ENCODE measurements at places on chromosomes 2 and 18.

- no peak for DNase-seq
Observed at GRCh38 chr2:88753833-88754584, 62.5 kb downstream of the RPIA start.

- no peak for DNase-seq
Observed at GRCh38 chr2:63858291-63858690, 16.6 kb downstream of the UGP2 start.

DNA sequence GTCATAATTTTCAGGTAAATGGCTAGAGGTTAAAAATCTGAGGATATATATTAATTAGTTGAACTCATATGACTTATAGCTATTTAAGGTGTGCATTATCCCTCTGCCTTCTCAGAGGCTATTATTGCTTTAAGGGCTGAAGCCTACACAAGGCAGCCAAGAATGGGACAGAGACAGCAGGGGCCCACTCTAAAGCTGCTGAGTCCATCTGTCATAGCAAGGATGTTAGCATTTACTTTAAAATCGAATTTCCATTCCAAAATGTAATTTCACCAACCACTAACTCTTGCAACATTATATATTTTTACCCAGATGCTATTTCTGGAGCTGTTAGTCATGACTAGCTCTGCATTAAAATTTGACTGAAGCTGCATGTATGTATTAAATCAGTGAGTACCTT, 236.3 kb upstream of the FSIP2 start:
- DNase-seq = no peak

DNA sequence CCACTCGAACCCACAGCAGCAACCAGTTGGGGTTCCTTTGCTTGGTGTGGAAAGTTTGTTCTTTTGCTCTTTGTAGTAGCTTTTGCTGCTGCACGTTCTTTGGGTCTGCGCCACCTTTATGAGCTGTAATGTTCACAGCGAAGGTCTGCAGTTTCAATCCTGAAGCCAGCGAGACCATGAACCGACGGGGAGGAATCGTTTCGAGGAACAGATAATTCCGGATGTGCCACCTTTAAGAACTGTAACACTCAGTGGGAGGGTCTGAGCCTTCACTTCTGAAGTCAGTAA, 14.3 kb downstream of the GPR17 start:
- no peak for DNase-seq

DNA sequence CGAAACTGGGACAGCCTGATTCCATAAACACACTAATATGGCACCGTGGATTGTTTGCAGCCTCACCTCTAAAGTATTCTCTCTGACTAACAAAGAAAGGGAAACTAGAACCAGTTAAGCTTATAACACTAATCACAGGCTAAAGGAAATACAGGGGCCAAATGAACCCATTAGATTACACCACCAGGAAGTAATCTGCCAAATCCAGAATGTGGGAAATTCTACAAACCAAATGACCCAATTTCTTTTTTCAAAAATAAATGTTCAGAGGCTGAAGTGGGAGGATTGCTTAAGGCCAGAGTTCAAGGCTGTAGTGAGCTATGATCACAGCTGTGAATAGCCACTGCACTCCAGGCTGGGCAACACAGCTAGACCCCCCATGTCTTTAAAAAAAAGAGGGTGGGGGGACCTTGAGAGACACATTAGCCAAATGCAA, 1.5 kb upstream of the MPPE1 start:
- no peak for DNase-seq

DNA sequence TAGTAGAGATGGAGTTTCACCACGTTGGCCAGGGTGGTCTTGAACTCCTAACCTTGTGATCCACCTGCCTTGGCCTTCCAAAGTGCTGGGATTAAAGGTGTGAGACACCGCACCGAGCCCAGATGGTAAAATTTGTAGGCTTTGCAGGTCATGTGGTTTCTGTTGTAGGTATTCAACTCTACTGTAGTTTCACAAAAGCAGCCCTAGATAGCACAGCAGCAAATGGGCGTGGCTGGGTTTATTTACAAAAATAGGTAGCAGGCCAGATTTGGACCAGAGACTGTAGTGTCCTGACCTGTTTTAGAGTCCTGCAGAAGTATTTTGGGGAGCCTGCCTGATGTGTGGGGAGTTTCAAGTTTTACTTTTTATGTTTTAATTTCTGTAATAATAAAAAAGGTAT, 84.1 kb upstream of the RASGRP3 start:
- DNase-seq = no peak

DNA sequence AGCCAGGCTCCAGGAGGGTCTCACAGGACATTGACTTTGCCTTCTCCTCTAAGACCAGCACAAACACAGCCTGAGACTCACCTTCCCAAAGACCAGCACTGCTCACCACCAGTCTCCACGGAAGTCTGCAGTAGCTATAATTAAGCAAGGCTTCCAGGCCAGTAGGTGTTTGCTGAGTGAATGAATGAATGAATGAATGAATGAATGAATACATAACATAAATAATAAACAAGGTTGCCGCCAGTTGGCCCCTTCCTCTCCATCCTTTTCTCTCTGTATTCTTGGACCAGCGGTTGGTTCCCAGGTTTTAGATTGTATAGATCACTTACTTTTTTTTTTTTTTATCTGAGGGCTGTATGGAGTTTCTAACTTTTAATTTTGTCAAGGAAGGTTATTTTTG, 222.4 kb upstream of the ID2 start:
- no peak for DNase-seq

DNA sequence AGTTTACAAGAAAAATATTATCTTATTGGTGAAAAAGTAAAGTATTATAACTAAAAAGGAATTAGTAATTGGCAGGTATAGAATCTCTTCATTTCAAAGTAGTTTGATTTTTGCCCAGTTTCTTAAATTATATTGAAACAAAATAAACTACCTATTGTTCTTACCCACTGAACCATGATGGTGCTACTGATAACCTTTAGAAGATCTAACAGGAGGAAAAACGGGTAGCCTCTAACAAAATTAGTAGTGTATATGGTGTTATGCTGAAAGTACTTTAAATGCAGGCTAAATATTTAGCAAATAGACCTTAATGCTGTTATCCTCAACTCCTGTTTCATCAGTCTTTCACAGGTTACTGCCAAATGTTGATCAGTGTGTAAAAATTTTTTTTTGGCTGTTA, 19.1 kb downstream of the MRPS9 start:
- DNase-seq = no peak

DNA sequence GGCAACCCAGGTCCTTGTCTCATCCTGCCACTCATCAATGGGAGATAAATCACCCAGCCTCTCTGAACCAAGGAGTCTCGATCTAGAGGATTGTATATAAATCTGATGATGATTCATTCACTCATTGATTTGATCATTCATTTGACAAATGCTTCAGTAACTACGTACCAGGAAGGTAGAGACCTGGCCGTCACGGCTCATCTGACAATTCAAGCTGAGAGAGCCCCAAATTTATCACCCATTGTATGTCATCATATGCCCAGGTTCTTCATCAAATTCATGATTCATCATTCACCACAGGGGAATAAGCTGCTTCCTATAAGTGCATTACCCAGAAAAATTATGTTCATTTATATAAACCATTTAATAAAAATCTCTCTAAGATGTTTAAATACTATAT, 116.9 kb downstream of the FAM161A start:
- no peak for DNase-seq

GRCh38 chr2:117555965-117556364, 258.5 kb upstream of the DDX18 start:
- no peak for DNase-seq

- no peak for DNase-seq
Observed at GRCh38 chr2:231648579-231649174, 56.0 kb downstream of the TEX44 start.

DNA sequence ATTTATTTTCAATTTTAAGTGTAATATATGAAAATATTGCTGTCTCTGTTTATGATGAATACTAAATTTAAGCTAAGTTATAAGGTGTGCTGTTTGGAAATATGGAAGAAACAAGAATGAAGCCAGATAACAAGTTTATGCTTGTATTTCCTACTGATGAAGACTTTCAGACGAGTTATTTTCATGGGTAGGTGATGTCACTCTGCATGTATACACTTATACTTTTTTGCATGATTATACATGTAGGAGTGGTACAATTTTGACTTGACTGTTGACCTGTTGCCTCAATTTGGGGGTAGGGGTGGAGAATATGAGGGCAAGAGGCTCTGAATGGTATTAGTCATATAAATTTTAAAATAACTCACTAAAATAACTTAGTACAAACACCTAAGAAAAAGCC, 133.7 kb downstream of the HAUS1 start:
- DNase-seq = peak; percentile 78

- DNase-seq = no peak
Observed at GRCh38 chr2:37244017-37244416, 12.6 kb downstream of the NDUFAF7 start.

DNA sequence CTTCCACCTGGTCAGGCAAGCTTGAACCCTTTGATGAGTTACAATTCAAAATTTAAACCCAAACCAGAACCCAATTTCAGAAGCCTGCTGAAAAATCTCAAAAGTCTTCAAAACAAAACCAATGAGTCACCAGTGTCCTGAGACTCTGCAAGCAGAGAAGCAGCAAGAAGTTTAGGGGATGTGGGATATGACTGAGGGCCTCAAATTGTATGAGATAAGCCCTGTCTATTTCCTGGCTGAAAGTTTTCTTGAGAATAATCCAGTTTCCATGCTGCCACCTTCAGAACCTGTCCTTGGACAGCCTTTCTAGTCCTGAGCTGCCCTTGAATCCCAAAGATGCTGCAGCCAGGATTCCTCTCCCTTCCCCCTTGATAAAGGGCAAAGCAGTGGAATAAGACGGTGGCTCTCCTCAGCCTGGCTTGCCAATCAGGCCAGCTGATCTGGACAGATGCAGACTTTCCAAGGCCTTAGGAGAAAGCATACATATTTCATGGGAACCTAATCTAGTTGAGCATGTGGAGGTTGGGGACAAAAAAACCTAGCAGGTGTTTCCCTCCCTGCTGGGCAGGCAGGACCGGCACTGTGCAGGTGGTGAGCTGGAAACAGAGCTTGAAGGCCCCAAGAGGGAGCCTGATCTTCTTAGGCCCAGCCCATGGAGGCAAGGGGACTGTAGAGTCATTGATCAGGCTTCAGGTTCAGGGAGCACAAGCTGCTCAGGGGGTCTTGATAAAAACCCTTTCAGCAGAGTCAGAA, 278.0 kb upstream of the MGAT5 start:
- DNase-seq = no peak
